Muscle of leg (tissue), 16 donors: ENCODE measurements at places on chromosomes 12 and 14.

DNA sequence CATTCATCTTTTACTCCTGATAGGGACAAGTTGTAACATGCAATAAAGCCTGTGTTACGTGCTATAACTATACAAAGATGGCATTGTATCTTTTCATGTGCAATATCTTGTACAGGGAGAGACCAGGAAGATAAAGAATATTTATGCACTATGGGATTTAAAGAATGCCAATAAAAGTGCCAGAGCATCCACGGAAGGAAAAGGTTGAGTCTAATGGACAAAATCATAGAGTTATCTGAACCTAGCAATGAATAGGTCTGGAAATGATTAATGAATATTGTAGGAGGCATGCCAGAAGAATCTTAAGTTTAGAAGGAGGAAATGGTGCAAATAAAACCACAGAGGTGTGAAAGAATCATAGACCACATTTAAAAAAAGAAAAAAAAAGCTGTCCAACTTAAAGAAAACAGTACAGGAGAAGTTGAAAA lies 263.9 kb downstream of the KCNC2 start:
- DNase-seq: no peak

- DNase-seq: peak; percentile 32
Observed at GRCh38 chr12:4648104-4648500, 749 bp downstream of the AKAP3 start.

- peak; percentile 51 for DNase-seq
Observed at GRCh38 chr12:46617167-46617566, 208.6 kb downstream of the SLC38A4 start.

DNA sequence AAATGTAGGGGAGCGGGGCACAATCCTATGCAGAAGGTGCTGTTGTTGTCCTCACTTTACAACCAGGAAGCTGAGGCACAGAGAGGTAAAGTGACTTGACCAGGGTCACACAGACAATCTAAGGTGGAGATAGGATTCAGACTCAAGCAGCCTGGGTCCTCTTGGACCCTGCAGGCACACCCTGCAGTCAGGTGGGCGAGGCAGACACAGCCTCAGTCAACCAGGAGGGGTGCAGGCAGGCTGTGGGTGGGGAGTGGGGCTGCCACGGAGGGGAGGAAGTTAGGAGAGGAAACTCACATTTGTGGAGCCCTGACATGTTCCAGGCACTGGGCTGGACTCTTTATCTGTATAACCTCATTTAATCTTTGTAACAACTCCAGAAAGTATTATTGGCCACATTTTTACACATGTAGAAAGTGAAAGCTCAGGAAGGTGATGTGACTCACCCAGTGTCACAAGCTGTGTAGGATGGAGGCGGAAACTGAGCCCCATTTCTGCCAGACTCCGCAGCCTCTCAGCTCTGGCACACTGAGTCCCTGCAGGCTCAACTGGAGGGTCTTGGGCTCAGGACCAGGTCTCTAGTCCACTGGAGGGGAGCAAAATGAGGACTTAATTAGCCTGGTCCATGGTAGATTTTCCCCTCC lies 24.9 kb upstream of the CHGA start:
- no peak for DNase-seq

DNA sequence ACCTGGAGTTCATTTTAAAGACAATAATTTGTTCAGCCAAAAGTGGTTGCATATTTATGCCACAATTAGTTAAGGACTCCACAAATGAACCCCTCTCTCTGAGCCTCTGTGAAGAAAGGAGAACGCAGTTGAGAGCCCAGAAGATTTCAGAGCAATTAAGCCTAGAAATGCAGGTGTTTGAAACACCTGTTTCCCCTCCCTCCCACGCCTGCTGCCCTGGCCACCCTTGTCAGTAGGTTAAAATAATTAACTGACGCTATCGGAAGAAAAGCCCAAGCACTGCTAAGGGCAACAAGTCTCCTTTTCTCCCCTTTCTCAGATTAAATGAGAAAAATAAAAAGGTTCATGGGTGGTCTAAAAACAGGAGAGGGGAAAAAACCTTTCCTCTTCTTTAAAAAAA lies 99.2 kb downstream of the PPM1A start:
- no peak for DNase-seq

- DNase-seq: peak; percentile 85
Observed at GRCh38 chr14:90397425-90398314, 841 bp downstream of the CALM1 start.
